Large intestine (tissue), 12 donors: ENCODE measurements at places on chromosomes 4 and X. TPM values are rescaled to one million over a fixed set of nuclear protein-coding genes. Genes with fewer than 3 reads are reported as not detected.

Gene RRH
- 0.28 TPM for polyA plus RNA-seq

Gene STARD8
- 2.6 TPM for polyA plus RNA-seq

Gene SH2D1A
- polyA plus RNA-seq: 0.82 TPM

Gene QRFPR
- polyA plus RNA-seq: 0.97 TPM

Gene RBPJ
- polyA plus RNA-seq: 64.3 TPM

Gene PDZD4
- 10.5 TPM for polyA plus RNA-seq

Gene CLDN22
- not detected for polyA plus RNA-seq

Gene IL3RA
- polyA plus RNA-seq: 5.4 TPM

Gene TSPAN7
- 61.9 TPM for polyA plus RNA-seq

Gene DRD5
- polyA plus RNA-seq: 0.16 TPM

Gene GUCY1A1
- 25.3 TPM for polyA plus RNA-seq

Gene TMPRSS11F
- polyA plus RNA-seq: not detected

Gene FRMPD3
- polyA plus RNA-seq: 0.30 TPM

Gene NPFFR2
- not detected for polyA plus RNA-seq

GRCh38 chr4:472881-473569 is 25.9 kb downstream of the ZNF721 start:
- DNase-seq: peak; percentile 16

DNA sequence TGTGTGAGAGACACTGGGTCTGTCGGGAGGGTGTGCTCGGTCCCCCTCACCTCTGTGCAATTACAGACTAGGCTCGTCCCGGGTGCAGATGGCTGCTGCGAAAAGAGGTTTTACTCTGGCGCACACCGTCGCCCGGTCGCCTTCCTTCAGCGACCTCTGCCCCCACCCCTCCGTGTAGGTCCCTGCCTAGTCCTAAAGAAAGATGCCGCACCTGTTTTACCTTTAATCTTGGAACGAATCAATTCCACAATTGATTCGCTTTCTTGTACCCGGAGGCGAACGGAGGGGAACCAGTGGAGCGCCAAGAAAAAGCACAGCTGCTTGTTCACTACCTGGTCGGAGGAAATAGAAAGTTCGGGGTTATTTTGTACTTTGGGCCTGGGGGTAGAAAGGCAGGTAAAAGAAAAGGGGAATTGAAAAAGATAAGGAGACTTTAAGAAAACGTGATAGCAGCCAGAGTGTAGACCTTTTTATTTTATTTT is 1.2 kb downstream of the NPNT start:
- DNase-seq: no peak

GRCh38 chrX:17820100-17820499 is 41.0 kb downstream of the RAI2 start:
- no peak for DNase-seq

GRCh38 chr4:83149865-83150652 is 35.5 kb upstream of the PLAC8 start:
- DNase-seq: peak; percentile 82

DNA sequence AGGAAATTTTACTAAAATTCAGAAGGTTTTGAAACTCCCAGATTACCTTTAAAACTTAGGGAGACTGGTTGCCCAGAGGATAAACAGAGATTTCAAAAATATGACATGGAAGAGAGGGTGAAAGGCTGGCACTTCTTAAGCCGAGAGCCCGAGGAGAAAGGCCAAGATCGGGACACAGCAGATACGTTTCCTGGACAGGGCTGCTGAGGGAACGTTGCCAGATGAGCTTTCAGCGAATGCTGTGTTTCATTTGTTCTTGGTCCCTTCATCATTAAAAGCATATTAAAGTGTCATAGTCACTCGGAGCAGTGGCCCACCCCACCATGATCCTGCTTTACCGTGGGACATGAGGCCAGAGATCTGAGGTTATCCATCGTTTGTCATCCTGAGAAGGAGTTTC is 37.9 kb upstream of the STOX2 start:
- DNase-seq: no peak

DNA sequence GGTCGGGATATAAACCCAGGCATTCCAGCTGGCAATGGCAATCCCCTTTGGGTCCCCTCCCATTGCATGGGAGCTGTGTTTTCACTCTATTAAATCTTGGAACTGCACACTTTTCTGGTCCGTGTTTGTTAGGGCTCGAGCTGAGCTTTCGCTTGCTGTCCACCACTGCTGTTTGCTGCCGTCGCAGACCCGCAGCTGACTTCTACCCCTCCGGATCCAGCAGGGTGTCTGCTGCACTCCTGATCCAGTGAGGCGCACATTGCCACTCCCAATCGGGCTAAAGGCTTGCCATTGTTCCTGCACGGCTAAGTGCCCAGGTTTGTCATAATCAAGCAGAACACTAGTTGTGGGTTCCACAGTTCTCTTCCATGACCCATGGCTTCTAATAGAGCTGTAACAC is 1322.1 kb downstream of the ADGRL3 start:
- no peak for DNase-seq

- DNase-seq: no peak
Measured at GRCh38 chrX:40201329-40201885, 103.6 kb upstream of the BCOR start.

GRCh38 chrX:94400488-94400887 is 726.5 kb downstream of the FAM133A start:
- DNase-seq: no peak

- DNase-seq: no peak
Measured at GRCh38 chrX:150372280-150372679, 9.2 kb downstream of the MAMLD1 start.

GRCh38 chr4:175422331-175422730 is 389.7 kb downstream of the GPM6A start:
- DNase-seq: no peak

- DNase-seq: no peak
Measured at GRCh38 chr4:147846318-147847155, 114.6 kb downstream of the ARHGAP10 start.

DNA sequence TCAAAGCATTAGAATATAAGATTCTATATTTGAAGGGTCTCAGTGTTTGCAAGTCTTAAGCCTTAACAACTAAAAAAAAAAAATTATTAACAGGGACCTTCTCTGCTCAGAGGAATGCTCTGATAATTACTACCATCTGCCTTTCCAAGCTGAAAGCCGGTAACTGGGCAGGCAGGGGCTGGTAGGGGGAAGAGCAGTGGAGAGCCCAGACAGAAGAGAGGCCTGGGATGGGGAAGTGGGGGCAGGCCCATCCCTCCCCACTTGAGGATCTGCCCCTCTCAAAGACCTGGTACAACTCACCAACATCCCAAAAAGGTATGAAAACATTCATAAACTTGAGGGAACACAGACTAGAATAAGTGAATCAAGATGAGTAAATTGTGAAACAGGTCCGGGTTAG is 113.9 kb downstream of the QDPR start:
- no peak for DNase-seq

DNA sequence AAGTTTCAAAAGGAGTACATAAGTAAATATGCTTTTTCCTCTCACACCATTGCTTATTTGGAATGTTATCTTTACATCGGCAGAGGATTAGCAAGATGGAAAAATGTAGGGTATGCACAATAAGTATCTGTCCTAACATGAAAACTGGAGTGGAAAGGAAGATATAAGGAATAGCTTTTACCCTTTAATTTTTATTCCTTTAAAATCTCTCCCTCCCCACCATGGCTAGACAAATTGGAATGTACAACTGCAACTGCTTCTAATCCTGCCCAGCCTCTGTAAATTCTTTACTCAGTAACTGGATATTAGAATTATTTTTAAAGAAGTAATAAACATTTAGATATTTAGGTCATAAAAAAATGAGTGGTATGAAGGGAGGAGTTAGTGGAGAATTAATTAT is 171.5 kb downstream of the PCDH18 start:
- DNase-seq: no peak

- DNase-seq: no peak
Measured at GRCh38 chr4:87679449-87680169, 29.5 kb downstream of the DMP1 start.

DNA sequence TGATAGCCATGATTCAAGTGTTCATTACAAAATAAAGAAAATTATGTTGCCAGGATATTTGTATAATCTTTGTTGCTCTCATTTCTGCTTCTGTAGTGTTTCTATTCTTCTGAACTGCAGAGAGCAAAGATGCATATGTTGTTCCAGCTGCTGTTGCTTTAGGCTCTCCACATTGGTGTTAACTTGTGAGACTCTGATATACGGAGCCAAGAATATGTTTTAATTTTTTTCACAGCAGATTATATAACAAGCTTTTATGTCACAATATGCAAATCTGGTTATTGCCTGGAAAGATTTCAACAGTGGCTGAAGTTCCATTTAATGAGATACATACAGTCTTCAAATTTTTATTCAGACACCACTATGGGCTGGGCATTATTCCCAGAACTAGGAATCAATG is 655.0 kb downstream of the GRXCR1 start:
- DNase-seq: no peak

DNA sequence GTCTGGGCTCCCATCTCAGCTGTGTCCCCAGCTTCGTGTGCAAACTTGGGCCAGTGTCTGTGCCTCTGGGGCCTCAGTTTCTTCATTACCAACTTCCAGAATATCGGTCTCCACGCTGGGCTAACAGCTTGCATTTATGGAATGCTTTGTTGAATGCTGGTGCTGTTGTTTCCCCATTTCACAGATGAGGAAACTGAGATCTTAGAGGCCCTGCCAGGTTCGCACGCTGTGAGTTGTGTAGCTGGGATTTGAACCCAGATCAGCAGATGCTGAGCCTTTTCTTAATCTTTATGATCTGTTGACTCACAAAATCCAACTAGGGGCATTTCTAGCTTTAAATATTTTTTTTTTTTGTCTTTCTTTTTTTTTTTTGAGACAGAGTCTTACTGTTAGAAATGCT is 101.5 kb upstream of the STX18 start:
- DNase-seq: no peak

GRCh38 chr4:18020671-18021469 is 685 bp downstream of the LCORL start:
- DNase-seq: peak; percentile 83

DNA sequence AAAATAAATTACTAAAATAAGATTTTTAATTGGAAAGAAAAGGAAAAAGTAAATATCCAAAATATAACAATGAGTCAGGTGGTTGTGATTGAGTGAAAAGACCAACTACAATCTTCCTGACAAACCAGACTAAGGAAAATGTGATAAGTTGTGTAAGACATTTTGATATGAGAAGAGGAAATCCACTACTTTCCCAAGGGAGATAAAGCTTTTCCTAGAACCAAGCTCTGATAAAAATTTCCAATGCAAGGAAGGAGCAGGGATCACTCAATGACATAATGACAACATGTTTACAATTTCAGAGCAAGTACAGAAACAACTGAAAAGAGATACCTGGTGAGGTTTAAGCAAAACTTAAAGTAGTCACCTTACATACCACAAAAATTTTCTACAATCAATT is 305.1 kb upstream of the RASGEF1B start:
- no peak for DNase-seq

- DNase-seq: no peak
Measured at GRCh38 chr4:154406018-154406795, 85.4 kb downstream of the DCHS2 start.

- peak; percentile 73 for DNase-seq
Measured at GRCh38 chr4:37733240-37733867, 47.2 kb upstream of the RELL1 start.

DNA sequence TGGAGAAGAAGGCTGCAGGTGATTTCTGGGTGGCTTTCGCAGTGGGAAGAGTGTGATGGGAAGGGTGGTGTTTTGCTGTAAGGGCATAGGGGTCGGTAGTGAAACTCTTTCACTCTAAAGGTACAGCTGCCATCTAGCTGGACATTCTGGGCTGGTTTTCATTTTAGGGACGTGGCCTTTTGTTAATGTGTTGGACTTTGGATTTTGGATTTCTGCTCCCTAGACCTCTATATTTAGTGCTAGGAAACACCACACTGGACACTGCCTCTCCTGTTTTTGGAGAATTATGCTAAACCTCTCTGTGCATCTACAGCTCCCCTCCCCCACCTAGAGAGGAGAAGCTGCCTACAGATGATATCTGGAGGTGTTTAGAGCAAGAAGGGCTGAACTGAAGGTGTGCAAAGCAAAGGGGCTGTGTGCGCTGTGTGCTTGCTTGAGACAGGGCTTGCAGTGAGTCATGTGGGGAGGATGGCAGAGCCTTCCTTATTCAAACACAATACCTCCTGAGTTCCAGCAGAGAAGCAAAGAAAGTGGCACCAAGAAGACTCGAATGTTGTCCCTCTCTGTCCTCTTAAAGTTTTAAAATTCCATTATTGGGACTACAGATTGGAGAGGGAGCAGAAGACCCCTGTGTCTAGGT is 47.9 kb downstream of the STARD8 start:
- DNase-seq: no peak

GRCh38 chrX:29690061-29690460 is 525.3 kb upstream of the MAGEB2 start:
- DNase-seq: no peak

- no peak for DNase-seq
Measured at GRCh38 chr4:82866706-82867385, 24.1 kb downstream of the SEC31A start.

- DNase-seq: no peak
Measured at GRCh38 chr4:181761156-181761555, 482.0 kb upstream of the TENM3 start.

- DNase-seq: no peak
Measured at GRCh38 chr4:17013382-17014006, 115.0 kb upstream of the LDB2 start.

GRCh38 chr4:141346144-141346543 is 125.4 kb downstream of the ZNF330 start:
- peak; percentile 6 for DNase-seq

DNA sequence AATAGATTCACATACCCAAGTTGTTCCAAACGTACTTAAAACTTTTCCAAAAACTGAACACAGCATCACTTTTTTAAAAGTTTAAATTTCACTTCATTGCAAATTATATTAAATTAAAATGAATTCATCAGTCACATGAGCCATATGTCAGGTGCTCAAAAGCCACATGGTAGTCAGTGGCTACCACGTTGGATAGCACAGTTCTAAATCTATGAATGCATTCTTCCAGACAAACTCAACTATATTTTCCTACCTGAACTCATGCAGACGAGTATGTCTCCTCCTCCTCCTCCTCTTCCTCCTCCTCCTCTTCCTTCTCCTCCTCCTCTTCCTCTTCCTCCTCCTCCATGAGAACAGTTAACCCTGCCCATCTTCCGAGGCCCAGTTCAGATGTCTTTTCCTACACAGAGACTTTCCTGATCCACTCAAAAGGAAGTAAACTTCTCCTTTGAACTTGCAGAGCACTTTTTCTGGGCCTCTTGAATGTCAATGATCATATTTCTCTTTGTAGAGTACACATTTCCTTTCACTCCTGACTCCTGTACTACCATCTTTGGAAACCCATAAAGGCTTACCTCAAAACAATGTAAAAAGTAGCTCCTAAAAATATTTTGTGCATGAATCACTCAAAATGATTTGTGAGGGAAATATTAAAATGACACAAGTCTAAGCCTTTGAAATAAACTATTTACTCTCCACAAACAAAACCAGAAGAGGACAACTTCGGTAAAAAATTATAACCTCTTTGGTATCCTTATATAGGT is 172.6 kb downstream of the AMELX start:
- no peak for DNase-seq

- DNase-seq: no peak
Measured at GRCh38 chr4:3291969-3292570, 751 bp upstream of the RGS12 start.

DNA sequence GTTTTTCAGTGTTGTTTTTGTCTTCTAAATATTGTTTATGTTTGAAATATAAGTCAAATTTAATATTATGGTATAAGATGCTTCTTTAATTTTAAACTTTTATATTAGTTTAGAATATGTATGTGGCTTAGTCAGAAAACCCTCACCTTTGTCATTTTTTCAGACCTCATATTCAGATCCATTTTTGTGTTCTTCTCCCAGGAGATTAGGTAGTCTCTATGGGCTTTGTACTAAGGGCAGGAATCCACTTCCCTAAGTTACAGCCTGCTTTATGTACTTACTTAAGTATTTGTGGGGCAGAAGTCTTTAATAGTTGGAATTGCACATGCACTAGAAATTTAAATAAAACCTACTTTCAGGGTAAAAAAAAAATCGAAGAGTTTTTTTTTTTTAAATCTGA is 63.5 kb upstream of the TENM3 start:
- DNase-seq: no peak
